ENCODE measurements at places on chromosomes 12 and 14. TPM values are rescaled to one million over a fixed set of nuclear protein-coding genes. Genes with fewer than 3 reads are reported as not detected.

The SCN8A gene
- 0.42 TPM for total RNA-seq

The RASAL1 gene
- under 0.01 TPM for total RNA-seq

The ARHGEF40 gene
- total RNA-seq: 7.3 TPM

The KRT79 gene
- not detected for total RNA-seq

The JAG2 gene
- total RNA-seq: 72.5 TPM

Data from dermis blood vessel endothelial cell (primary cell).